ENCODE measurements at places on chromosomes 12 and 14.
A peak's percentile ranks its signal among the peaks of the same experiment; 100 is the strongest.

DNA sequence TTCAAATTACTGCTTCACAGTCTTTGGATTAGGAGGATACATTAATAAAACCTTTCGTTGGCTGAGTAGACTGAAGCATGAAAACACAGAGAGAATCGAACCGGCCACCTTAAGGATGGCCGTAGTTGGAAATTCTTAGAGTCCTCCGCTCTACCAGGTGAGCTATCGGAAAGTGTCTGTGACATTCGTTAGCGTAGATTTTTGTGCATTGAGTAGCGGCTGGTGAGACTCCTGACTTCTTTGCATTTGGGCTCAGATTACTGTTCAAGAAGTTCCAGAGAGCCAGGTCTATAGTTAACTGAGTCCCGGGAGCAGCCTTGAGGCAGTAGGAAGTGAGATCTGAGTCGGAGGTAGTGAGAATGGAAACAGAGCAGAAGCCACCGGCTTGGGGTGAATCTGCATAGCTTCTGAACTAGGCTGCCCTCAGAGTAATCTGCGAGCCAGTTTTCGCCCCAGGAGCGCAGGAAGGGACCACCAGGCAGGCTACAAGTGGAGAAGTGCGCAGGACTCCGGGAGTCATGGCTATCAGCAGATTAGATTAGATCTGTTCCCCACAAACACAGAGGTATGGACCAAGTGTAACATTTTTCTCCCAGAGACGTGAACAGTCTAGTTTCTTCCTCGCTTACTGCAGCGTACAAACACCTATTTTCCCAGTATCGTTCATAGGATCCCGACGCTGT lies 11.0 kb downstream of the OR6S1 start:
- DNase-seq, result no peak

DNA sequence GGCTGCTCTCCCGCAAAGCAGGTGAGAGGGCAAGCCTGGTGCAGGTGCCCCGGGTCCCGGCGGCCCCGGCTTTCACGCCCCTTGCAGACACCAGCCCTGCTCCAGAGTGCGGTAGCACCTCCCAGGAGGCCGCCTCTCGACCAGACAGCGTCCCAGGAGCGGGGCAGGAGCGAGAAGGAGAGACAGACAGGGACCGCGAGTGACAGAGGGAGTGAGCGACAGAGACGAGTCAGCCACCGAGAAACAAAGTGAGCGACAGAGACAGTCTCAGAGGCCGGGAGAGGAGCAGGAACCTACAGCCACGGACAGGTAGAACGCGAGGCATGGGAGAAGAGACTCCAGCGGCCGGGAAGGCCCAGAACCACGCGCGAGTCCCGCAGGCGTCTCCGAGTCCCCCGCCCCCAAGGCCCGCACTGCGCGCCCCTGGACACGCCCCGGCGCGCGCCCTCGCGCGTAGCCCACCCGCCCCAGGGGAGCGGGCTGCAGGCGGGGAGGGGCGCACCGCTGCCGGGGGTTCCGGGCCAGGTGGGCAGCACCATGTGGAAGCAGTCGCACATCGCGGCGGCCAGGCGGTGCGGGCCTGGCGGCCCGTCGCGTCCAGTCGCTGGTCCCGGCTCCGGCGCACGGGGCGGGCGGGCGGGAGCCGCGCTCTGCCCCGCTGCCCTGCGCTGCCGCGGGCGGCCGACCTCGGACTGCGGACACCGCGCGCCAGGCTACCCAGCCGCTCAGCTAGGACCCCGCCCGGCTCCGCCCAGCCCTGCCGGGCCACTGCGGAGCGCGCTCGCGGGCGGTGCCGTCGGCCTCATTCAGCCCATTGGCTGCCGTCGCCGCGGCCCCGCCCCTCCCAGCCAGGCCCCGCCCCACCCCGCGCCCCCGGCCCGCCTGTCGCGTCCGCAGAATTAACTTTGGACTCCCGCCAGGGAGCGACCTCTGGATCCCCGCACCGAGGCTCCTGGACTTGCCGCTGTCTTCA lies at the start of gene AHNAK2:
Gene AHNAK2 (minus strand): TSS at position 694 of the 973 bp plus-strand sequence. CDS start 137 bp downstream, at position 557.
- peak; percentile 61 for DNase-seq

GRCh38 chr14:77142005-77142800 lies 612 bp upstream of the ZDHHC22 start:
- DNase-seq, result no peak

GRCh38 chr12:33245434-33245833 lies 194.2 kb downstream of the SYT10 start:
- no peak for DNase-seq

GRCh38 chr12:54993181-54993835 lies 8.7 kb upstream of the TESPA1 start:
- peak; percentile 48 for DNase-seq

GRCh38 chr14:71773898-71774481 lies 158.2 kb upstream of the RGS6 start:
- DNase-seq, result no peak

DNA sequence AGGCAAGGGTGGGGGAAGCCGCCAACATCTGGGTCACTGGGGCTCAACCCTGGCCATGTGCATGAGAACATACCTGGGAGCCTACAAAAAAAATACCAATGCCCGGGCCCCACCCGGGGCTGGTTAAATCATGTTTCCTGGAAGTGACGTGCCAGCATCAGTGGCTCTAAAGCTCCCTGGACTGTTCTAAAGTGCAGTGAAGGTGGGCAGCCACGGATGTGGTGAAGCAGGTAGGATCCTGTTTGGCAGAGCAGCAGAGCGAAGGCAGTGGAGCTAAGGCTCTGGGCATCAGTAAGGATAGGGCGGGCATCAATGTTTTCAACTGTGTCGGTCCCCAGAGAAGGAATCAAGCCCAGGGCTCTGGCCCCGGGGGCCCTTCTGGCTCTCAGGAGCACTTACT lies 525 bp upstream of the GPR68 start:
- DNase-seq, result no peak

- DNase-seq, result no peak
Observed at GRCh38 chr14:22420598-22421186, 168.3 kb downstream of the DAD1 start.

DNA sequence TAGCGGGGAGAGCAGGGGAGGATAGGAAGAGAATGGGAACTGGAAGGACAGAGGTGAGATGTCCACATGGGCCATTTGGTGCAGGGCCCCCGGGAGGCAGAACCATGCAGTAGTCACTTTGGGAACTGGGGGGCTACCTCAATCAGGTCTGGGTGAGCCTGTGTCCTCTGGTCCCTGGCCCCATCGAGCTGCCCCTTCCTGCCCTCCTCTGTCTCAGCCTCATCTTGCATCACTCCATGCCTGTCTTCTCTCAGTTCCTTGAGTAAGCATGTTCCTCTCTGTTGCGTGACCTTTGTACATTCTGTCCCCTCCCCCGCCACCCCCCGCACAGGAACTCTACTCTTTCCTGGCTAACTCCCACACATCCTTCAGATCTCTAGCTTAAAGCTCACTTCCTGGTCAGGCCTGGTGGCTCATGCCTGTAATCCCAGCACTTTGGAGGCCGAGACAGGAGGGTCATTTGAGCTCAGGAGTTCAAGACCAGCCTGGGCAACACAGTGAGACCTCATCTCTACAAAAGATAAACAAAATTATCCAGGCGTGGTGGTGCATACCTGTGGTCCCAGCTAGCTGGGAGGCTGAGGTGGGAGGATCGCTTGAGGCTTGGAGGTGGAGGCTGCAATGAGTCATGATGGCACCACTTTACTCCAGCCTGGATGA lies 23.2 kb downstream of the FOS start:
- no peak for DNase-seq

GRCh38 chr14:64971491-64971942 lies 619 bp downstream of the RAB15 start:
- no peak for DNase-seq

DNA sequence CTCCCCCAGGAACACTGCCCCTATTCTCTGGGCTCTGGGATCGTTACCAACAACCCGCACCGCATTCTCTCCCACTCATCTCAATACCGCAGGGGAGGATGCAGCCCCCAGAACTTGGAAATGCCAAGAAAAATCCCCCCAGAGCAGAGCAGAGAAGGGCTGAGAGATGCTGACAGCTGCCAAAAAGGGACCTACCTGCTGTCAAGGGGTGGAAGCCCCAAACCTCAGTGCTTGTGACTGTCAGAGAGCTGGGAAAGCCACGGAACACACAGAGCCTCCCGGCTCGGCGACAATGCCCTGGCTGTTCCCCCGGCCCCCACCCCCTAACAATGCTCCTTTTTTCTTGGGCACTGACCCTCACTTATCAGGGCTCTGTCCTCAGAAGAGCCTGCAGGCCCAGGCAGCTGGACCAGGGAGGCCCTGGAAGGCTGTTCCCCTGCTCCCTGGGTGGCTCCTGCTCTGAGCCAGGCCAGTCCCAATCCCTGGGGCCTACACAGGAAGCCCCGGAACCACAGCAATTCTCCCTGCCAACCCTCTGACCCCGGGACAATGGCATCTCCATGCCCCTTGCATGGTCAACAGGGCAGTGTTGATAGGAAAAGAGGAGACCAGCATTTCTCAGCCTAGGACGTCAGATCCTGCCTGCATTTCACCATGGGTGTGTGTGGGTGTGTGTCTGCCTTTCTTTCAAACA lies 78.9 kb downstream of the ITPK1 start:
- DNase-seq, result no peak

DNA sequence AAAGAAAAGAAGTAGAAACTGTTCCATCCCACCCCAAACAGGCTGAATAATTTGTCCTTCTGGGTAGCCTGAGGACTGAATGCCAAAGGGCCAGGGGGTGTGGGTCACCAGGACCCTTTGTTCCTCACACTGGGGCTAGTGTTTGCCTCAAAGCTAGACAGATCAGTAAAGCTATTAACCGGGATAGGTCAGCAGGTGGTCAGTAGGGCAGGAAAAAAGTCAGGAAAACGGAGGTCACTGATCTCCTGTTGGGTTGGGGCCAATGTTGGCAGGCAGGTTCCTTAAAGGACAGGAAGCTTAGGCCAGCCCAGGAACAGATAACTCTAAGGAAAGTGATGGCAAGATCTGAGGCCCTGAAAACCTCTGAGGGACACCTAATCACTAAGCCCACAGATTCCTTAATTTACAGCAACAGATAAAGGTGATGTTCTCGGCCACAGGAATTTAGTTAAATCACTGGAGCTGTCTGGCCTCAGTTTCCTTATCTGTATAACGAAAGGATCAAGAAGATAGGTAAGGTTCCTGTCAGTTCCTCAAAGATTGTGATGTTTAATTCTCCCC lies 22.7 kb upstream of the TMPO start:
- DNase-seq, result no peak

- no peak for DNase-seq
Observed at GRCh38 chr12:79408689-79409088, 282.1 kb downstream of the PAWR start.

GRCh38 chr14:69151458-69152180 lies 1.3 kb downstream of the DCAF5 start:
- DNase-seq, result peak; percentile 55

- no peak for DNase-seq
Observed at GRCh38 chr14:100369019-100369418, 45.9 kb downstream of the SLC25A47 start.

GRCh38 chr12:50110762-50111351 lies 1.2 kb upstream of the COX14 start:
- no peak for DNase-seq

- DNase-seq, result no peak
Observed at GRCh38 chr14:99531251-99532096, 50.3 kb downstream of the CCNK start.

DNA sequence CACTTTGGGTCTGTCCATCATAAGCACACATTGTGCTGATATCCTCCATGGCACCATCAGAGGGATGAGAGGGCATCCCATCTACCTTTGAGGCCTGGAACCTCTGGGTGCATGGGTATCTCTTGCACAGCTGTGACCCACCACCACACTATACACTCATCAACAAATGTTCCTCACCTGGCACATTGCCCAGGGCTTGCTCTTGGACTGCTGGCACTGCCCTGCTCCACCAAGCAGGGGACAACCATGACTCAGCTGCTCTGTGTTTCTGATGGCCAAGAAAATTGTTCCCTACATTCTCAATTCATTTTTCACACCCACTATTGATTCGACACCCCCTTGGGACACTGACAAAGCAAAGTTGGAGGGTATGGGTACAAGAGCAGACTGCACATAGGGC lies 155.5 kb downstream of the PTPRO start:
- DNase-seq, result no peak

DNA sequence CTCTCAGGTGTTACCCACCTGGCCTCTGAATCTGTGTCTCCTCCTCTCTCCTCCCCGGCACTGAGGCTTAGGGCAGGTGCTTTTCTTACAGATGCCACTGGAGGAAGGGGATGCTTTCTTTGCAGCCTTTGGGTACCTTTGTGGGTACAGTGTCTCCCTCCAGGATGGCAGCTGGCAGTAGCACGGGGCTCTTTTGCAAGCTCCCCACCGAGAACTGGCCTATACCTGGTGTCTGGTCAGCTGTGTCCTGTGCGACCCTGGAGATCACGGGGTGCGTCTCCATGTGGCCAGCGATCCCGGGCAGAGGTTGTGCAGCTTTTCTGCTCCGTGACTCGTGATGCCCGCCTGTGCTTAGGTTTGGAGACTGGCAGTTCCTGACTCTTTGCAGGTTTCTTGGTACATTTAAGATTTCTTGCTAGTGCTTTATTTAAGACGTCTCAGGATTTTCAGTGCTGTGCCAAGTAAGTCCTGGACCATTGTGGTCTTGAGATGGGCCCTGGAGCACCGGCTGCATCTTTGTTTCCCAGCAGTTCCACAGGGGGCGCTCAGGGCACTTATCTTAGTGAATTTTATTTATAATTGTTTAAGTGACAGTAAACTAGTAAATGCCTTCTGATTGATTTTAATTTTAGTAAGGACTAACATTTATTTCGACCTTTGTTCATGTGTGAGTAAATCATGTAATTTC lies 68.9 kb downstream of the DDX51 start:
- no peak for DNase-seq

- no peak for DNase-seq
Observed at GRCh38 chr14:36450550-36450949, 69.5 kb downstream of the NKX2-1 start.

DNA sequence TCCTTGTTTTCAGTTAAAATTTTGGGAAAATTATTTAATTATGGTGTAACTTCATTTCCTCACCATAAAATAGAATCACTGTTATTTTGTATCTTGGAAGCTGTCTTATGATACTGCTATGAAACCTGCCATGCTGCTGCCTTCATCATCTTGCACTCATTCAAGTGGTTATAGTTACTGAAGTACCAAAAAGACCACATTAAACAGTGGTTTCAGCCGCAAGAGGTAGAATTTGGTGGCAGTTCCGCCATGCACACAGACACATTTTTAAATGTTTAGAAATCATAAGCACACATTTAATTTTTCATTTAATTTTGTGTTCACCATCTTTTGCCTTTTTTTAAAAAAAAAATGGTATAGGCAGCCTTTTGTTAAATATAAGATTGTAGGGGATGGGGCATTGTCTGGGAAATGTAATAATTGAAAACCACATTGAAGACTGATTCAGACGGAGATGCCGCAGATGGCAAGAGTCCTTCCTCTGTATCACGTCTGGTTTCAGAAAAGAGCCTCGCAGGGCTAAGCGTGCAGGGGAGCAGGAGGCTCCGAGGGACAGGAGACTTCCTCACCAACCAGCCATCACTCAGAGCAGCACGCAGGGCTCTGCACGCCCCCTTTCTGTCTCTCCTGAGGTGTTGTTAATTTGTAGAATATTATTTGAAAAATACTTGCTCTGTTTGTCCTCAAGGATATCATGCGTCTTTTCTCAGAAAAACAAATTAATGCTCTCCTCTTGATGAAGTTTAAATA lies 115.2 kb upstream of the PELI2 start:
- DNase-seq, result peak; percentile 6

GRCh38 chr14:66003082-66003730 lies 483.0 kb upstream of the CCDC196 start:
- no peak for DNase-seq

GRCh38 chr14:75175677-75176141 lies 703 bp downstream of the TMED10 start:
- no peak for DNase-seq

- DNase-seq, result no peak
Observed at GRCh38 chr12:86333955-86334522, 77.8 kb upstream of the MGAT4C start.

GRCh38 chr14:71474301-71475265 lies 457.6 kb upstream of the RGS6 start:
- DNase-seq, result peak; percentile 19

Measured in NCI-H1930 (cell line).